Stimulated activated CD4-positive, alpha-beta T cell treated with anti-CD3 and anti-CD28 coated beads, TNF-alpha, amount 100 ng/mL, for 1 hour (primary cell): ENCODE measurements at places on chromosomes 7 and 10.

GRCh38 chr10:17430647-17431355 is 23.6 kb downstream of the ST8SIA6 start:
- peak; percentile 20 for DNase-seq

GRCh38 chr7:17934612-17935240 is 5.6 kb downstream of the SNX13 start:
- no peak for DNase-seq

GRCh38 chr7:95001815-95002561 is 94.6 kb downstream of the PPP1R9A start:
- DNase-seq = no peak

- DNase-seq = no peak
Observed at GRCh38 chr7:46932676-46933424, 649.1 kb downstream of the TNS3 start.

DNA sequence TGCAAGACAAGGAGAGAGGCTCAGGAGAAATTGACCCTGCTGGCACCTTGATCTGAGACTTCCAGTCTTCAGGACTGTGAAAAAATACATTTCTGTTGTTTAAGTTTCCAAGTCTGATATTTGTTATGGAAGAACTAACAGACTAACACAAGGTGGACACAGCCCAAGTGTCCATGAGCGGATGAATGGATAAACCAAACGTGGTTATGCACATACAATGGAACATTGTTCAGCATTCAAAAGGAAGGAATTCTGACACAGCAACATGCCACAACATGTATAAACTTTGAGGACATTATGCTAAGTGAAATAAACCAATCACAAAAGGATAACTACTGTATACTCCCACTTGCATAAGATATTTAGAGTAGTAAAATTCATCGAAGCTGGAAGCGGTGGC is 76.5 kb downstream of the FAM13C start:
- DNase-seq = no peak

- DNase-seq = no peak
Observed at GRCh38 chr7:548401-548800, 28.8 kb upstream of the PDGFA start.

- DNase-seq = no peak
Observed at GRCh38 chr10:64037071-64037661, 516.0 kb downstream of the REEP3 start.

DNA sequence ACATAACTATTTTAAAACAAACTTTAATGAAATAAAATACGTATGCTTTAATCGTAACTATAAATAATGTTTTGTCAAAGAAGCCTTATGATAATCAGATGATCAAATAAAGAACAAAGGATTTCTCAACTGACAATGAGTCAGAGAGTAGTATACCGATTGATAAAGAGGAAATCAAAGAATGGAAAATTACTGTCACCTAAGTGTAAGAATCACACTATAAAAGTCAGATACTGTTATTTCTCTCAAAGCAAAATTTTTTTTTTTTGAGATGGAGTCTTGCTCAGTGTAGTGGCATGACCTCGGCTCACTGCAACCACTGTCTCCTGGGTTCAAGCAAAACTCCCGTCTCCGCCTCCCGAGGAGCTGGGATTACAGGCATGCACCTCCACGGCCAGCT is 18.8 kb downstream of the DNAJC2 start:
- DNase-seq = no peak

GRCh38 chr10:132836832-132837540 is 51.0 kb upstream of the NKX6-2 start:
- DNase-seq = no peak

- DNase-seq = no peak
Observed at GRCh38 chr7:50339990-50340500, 35.5 kb downstream of the IKZF1 start.

DNA sequence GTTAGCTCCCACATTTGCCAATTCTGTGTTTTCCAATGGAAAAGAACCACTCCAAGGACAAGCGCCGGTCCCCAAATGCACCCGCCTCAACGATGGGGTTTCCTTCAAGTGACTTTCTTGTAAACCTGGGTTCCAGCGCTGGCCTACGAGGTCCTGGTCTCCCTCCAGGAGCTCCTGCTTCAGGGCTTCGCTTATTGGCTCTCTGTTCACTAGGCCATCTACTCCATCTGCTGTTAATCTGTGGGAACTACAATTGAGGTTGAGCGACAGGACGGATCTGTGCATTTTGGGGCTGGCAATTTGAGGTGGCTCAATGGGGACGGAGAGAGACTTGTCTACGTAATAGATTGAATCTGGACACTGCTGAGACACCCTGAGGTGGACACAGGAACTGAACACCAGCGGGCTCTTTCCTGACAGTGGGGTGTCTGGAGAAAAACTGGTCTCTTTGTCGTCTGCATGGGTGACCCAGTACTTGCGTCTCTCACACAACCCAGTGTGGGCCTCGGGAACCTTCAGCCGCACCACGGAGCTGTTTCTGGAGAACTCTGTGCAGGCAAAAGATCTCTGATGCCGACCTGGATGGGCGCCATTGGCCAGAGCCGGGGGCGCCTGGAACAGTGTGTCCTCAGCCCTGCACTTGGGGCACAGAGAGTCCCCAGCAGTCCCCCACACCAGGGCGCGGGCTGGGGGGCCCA is 115.9 kb upstream of the ADAM12 start:
- DNase-seq = no peak
